ENCODE measurements at places on chromosomes 6 and 20. TPM values are rescaled to one million over a fixed set of nuclear protein-coding genes. Genes with fewer than 3 reads are reported as not detected.

The NANP gene
- total RNA-seq, result 3.1 TPM

The R3HDML gene
- total RNA-seq, result not detected

The C6orf58 gene
- not detected for total RNA-seq

The SLC13A3 gene
- 0.63 TPM for total RNA-seq

GRCh38 chr20:40668449-40669228 is 20.4 kb downstream of the MAFB start:
- H3K27ac ChIP-seq, result no peak overlapping the region
- no peaks in the 10 kb centered on the region for H3K4me1 ChIP-seq
- DNase-seq, result no peak
- H3K36me3 ChIP-seq, result no peaks in the 10 kb centered on the region

DNA sequence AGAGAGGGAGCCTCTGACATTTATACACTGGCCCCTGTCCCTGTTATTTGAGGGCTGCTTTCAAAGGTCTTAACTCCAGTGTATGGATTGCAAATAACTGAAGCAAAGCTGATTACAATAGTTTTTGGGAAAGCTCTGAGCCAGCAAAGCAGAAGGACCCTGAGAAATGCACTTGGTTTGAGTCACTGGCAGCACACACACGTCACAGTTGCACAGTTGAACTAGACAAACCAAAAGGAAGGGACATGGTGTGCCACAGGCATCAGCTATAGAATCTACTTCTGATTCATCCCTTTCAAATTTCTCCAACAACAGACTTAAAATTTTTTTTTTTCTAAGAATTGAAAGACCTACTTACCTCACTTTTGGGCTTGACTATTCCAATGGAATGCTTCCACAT is 56.4 kb downstream of the SNRNP48 start:
- no peaks in the 10 kb centered on the region for H3K27me3 ChIP-seq
- no peak overlapping the region for H3K4me3 ChIP-seq
- no peak for DNase-seq
- no peak overlapping the region for H3K27ac ChIP-seq
- H3K4me1 ChIP-seq, result no peaks in the 10 kb centered on the region
- no peaks in the 10 kb centered on the region for H3K36me3 ChIP-seq

- no peaks in the 10 kb centered on the region for H3K36me3 ChIP-seq
Observed at GRCh38 chr20:6231556-6231955, 108.7 kb upstream of the FERMT1 start.

DNA sequence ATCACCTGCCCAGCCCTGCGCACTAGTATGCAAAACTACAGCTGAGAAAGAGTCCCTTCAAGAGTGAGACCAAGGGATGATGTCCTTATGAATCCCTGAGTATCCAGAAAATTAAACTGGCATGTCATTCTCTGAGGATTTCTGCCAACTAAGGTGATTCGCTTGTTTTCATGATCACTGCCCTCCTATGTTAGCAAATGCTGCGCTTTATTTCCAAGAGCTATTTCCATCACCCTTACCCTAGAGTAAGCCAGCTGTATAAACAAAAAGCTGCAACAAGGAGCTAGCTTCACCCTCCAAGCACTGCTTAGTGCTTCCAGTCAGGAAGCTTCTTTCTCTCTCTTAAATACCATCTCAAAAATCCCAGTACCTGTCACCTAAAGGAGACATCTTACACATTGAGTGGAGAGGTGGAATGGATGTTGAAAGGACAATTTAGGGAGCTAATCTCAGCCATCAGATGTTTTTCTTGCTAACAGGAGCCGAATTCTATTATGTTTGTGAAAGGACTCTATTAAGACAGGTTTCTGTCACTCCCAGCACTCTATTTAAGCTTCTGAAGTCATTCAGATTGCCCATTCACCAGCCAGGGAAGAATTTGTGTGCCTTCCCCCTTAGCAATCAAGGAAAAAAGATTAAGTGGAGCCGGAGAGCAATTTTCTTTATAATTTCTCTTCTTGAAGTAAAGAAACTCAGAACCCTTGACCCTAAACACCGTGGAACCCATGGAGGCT is 322.2 kb downstream of the NRN1 start:
- no peaks in the 10 kb centered on the region for H3K36me3 ChIP-seq
- no peak for DNase-seq
- no peak overlapping the region for H3K27ac ChIP-seq
- H3K4me1 ChIP-seq, result peaks cover 3% of the 10 kb centered on the region

GRCh38 chr6:121460170-121460569 is 24.7 kb downstream of the GJA1 start:
- no peak overlapping the region for H3K27ac ChIP-seq
- H3K4me3 ChIP-seq, result no peak overlapping the region
- no peaks in the 10 kb centered on the region for H3K4me1 ChIP-seq

The ADTRP gene
- not detected for total RNA-seq

DNA sequence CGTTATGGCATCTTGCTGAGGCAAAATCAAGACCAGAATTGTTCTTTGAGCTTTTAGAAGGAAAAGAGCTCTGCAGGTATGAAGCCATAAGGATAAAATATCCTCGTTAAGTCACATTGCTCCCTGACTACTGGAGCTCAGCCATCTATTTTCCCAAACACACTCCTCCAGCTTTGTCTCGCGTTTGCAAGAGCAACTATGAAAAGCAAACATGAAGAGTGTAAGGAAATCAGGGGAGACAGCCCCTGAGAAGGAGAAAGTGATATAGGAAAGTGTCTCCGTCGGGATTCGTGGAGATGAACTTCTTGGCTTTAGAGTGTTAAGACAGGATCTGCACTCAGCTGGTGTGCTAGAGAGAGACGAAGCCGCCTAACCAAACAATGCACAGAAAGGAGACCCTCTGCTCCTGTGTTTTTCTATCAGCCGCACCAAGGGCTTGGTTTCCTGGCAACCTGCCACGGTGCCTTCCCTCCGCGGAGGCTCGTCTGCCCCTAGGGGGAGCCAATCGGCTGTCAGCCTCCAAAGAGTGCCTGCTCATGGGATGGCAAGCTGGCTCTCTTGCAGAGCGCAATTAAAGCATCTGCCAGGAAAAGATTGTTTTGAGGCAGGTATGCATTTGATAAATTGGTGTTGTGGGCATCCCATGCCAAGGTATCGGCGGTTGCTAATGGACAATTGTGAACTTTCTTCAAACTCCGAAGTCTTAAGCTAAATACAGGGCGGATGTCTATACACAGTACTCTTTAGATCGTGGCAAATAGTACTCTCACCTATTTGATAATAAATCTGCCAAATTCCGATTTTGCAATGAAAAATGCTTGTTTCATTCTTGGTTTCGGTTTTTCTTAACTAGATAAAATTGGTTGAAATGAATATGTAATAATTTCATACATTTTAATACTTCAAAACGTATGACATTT is 603.2 kb downstream of the RNF144B start:
- no peak overlapping the region for H3K4me3 ChIP-seq

DNA sequence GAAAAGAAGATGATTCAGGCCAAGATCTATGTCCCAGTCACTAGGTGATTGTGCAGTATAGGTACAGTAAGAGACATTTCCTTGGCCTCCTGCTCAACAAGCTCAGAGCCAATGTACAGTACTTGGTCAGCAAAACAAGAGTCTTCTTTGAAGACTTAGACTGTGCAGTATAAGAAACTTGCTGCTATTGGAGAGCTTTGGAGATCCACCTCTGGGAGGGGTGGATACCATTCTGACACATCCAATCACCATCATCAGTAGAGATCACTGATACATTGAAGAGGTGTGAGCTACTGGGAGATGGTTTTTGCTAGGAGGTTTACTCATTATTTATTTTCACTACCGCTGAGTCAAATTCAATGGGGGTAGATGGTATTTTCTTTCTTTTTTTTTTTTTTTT is 77.5 kb downstream of the UST start:
- H3K27me3 ChIP-seq, result no peaks in the 10 kb centered on the region
- peaks cover 9% of the 10 kb centered on the region for H3K4me1 ChIP-seq
- H3K4me3 ChIP-seq, result no peak overlapping the region
- H3K36me3 ChIP-seq, result no peaks in the 10 kb centered on the region
- DNase-seq, result no peak
